ENCODE measurements at places on chromosomes 2 and 18.

- no peak for DNase-seq
Measured at GRCh38 chr18:11574545-11574944, 34.9 kb upstream of the SLC35G4 start.

GRCh38 chr2:101608408-101609310 is 88.8 kb upstream of the MAP4K4 start:
- DNase-seq = no peak

DNA sequence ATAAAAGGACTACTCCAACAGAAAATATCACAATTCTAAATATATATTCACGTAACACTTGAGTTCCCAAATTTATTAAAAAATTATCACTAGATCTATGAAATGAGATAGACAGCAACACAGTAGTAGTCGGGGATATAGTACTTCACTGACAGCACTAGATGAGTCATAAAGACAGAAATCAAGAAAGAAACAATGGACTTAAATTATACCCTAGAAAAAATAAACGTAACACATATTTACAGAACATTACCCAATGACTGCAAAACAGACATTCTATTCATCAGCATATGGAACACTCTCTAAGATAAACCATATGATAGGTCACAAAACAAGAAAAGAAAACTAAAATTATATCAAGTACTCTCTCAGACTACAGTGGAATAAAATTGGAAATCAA is 429.4 kb downstream of the MBD2 start:
- DNase-seq = no peak

DNA sequence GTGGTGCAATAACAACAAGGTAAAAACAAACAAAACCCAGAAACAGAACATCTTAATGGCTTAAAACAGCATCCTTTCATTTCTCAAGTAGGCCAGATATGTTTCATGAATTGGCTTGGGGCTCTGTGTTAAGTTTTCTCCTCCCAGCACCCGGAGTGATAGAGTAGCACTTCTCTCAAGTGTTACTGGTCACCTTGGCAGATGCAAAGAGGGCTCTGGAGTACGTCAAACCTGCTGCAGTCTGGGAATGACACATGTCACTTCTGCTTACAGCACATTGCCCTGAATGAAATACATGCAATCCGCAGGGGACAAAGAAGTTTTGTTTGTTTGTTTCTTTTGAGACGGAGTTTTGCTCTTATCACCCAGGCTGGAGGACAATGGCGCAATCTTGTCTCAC is 639.3 kb downstream of the CNTNAP5 start:
- DNase-seq = no peak

- no peak for DNase-seq
Measured at GRCh38 chr2:236264256-236264655, at the start of gene ASB18. TSS of gene ASB18 (minus strand) at chr2:236264406. CDS start at chr2:236264345, 61 bp downstream.

- DNase-seq = no peak
Measured at GRCh38 chr18:650428-650858, 7.0 kb upstream of the TYMS start.

DNA sequence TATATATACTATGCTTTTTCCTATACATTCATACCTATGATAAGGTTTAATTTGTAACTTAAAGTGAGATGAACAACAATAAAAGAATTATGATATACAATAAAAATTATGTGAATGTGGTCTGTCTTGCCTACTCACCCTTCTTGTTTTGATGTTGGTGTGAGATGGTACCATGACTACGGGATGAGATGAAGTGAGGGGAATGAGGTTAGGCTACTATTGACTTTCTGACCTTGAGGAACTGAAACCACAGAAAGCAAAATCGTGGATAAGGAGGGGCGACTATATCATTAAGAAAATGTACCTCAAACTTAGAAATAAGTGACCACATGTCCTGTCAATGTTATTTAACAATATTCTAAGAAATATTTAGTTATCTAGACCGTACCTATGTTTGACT is 103.9 kb upstream of the PPP1CB start:
- DNase-seq = no peak

- no peak for DNase-seq
Measured at GRCh38 chr2:240235811-240236210, 95.4 kb upstream of the OTOS start.

GRCh38 chr2:130985206-130985780 is 108.0 kb downstream of the FAM168B start:
- DNase-seq = no peak

DNA sequence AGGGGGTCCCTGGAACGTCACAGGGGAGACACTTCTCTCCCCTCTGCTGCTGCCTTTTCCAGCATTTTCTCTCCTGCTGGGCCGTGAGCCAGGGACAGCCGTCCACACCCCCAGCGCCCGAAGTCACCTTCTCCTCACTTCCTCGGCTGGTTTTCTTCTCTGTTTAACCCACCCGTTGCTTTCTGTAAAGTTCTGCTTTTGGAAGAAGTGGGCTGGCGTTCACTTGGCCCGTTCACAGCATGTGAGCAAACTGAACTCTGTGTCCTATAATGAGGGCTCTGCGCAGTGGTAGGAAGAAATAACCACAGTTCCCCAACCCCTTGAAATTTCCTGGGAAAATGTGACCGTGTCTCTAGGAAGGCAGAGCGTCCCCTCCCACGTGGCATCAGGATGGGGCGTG is 187.0 kb upstream of the HDAC4 start:
- no peak for DNase-seq

DNA sequence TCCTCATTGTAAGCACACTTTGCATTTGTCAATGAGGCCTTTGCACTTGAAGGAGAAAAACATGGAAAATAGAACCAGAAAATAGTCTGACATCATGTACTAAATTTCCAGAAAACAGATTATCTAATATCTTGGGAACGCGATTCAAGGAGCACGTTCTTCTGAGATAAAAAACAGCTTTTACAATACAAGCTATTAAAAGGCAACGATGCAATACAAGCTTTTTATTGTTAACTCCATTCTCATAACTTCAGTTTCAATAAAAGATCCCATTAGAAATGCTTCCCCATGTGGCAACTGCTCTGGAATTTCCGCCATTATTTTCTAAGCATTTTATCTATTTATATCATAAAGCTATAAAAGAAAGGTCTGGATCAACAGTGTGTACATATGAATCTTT is 40.3 kb downstream of the NRXN1 start:
- no peak for DNase-seq

- DNase-seq = peak; percentile 60
Measured at GRCh38 chr2:70978341-70979179, at the start of gene ANKRD53. TSS of gene ANKRD53 (plus strand) at chr2:70978630. CDS start at chr2:70978646, 16 bp downstream.

GRCh38 chr2:219475697-219476651 is 22.7 kb upstream of the GMPPA start:
- DNase-seq = peak; percentile 86

- DNase-seq = no peak
Measured at GRCh38 chr2:20052861-20053281, 1.4 kb upstream of the LAPTM4A start.

GRCh38 chr2:121237336-121237979 is 47.5 kb downstream of the TFCP2L1 start:
- no peak for DNase-seq

DNA sequence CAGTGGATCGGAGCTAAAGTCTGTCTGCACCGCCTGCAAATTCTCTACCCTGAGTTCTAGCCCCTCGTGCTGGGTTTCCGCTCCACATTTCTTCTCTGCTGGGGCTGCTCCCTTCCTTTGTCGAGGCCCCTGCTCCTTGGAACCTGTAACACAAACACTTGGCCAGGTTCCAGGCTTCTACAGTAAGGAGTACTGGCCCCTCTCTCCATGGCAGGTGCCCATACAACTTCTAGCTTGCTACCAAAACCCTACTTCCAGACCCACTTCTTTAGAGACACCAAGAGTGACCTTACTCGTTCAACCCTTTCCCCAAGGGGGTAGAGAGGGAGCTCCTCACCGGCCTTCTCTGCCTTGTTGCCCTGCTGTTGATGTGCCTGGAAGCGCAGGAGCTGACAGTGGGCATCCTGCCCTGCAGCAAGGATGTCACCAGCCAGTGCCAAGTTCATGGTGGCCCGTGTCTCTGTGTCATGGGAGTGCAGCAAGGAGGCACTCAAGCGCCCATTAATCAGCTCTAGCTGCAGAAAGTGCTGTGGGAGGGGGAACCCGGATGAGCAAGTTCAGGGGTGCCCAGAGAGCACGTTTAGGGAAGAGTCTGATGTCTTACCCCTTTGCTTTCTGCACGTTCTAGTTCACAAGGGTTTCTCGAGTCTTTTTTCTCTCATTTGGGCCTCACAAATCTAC is 1.1 kb downstream of the PREB start:
- DNase-seq = no peak

DNA sequence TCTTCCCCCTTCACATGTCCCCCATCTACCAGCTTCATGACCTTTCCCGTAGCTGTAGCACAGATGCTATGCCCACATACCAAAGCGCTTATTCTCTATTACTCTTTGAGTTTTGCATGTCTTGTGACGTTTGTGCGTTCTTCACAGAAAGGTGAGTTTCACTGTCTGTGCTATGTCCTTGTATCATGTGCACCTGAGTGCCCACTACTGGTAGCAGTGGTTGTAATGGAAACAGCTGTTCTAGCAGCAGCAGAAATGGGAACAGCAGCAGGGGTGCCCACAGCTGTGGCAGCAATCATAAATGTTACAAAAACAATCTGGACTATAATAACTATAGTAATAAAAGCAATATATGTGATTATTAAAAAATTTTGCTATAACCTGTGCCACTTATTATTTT is 127.1 kb downstream of the STK39 start:
- no peak for DNase-seq

- DNase-seq = no peak
Measured at GRCh38 chr2:72427022-72427861, 279.6 kb upstream of the CYP26B1 start.

- no peak for DNase-seq
Measured at GRCh38 chr18:9653390-9653789, 39.0 kb upstream of the PPP4R1 start.

GRCh38 chr2:156331572-156332283 is 793 bp downstream of the NR4A2 start:
- DNase-seq = no peak

GRCh38 chr2:142435847-142436246 is 305.0 kb upstream of the LRP1B start:
- DNase-seq = no peak

GRCh38 chr2:47645246-47645645 is 137.7 kb upstream of the MSH6 start:
- DNase-seq = no peak

GRCh38 chr2:158893026-158893425 is 75.4 kb upstream of the TANC1 start:
- DNase-seq = no peak

- no peak for DNase-seq
Measured at GRCh38 chr18:58288921-58289797, 245.1 kb downstream of the NEDD4L start.

- no peak for DNase-seq
Measured at GRCh38 chr2:220143336-220143735, 515.9 kb downstream of the SLC4A3 start.

GRCh38 chr2:72781480-72781879 is 44.4 kb downstream of the EXOC6B start:
- no peak for DNase-seq

DNA sequence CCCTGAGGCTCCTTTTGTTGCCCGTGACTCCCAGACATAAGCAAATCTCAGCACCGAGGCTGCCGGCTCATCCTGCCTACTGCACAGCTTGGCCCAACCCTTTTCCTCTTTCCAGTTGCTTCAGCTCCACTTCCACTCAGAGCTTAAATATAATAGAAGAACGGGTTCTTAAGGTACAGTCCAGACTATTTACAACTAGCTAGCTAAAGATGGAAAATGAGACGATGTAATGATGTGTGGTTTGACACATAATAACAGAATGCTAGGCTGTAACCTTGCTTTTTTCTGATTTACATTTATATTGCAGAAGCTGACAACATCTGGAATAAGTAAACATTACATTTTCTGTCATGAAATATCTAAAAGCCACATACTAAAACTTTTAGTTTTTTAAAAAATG is 26.9 kb upstream of the ATP9B start:
- DNase-seq = no peak

DNA sequence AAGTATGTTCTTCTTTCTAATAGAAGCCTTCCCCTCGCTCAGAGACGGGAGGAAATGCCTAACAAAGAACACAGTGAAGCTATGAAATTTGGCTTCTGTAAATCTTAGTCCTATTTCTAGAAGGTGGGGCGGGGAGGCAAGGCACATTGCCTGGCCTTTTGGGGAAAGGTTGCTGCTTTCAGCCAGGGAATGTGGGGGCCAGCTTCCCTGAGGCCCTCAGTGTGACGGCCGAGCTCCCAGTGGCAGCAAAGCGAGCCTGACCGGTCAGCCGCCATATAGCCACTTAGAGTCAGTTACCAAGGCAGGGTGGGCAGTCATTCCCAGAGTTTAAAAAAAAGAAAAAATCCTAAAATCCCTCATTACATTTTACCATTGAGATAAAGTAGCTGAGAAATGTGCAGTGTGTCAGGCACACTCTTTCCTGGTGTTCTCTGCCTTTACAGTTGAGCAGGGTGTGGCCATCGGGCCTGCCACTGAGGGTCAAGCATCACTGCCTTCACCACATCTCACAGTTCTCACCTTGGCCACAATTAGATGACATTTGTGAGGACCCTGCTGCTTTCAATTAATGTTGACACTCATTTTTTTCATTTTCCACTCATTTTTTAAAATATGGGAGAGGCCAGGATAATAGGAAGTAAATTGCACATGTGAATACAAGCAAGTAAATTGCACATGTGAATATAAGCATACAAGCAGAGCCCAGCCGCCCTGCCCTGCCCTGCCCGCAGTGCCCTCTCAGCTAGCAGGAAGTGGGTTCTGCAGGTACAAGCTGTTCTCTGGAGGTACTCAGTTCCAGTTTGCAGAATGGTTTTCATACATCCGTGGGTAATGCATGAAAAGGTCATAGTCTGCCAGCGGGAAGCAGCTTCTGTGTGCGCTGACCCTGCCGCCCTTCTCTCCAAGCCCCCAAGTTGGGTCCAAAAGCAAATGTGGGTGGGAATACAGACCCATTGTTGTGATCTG is 76.9 kb downstream of the WDSUB1 start:
- DNase-seq = no peak

DNA sequence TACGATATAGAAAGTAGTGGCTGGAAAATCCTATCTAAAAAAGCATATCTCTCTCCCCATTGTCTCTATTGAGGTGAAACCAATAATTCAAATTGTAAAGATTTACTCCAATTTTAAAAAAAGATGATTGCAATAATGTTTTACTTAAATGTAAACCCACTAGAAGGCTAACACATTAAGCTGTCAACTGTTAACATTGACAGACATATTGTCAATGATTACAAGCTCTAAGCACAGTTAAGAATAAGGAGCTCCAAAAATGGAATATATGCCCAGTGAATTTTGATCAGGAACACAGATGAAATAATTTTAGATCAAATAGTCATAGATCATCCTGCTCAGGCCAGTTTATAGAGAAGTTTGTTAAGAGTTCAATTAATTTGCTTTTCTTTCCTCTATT is 123.6 kb upstream of the NETO1 start:
- DNase-seq = no peak

DNA sequence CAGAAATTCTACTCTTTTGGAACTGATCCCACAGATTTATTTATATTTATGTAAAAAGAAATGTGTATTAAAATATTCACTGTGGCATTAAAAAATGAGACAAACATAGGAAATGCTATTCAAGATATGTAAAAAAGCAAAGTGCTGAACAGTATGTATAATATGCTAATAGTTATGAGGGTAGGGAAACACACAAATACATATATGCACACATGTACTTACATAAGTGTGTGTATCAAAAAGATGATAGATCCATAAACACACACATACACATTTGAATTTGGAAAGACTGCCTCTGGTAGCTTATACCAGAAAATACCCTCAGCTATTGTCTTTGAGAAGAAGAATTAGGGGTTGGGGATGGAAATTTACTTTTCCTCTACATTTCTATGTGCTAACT is 103.2 kb downstream of the MREG start:
- no peak for DNase-seq

All from 8988T (cell line).